ENCODE measurements at places on chromosomes 1 and 21. TPM values are rescaled to one million over a fixed set of nuclear protein-coding genes. Genes with fewer than 3 reads are reported as not detected.

GRCh38 chr1:206556047-206556749 lies 48.9 kb downstream of the RASSF5 start:
- DNase-seq, result no peak

Gene TNFSF4
- 0.56 TPM for total RNA-seq

- DNase-seq, result no peak
Measured at GRCh38 chr1:178060789-178061556, 32.9 kb upstream of the RASAL2 start.

DNA sequence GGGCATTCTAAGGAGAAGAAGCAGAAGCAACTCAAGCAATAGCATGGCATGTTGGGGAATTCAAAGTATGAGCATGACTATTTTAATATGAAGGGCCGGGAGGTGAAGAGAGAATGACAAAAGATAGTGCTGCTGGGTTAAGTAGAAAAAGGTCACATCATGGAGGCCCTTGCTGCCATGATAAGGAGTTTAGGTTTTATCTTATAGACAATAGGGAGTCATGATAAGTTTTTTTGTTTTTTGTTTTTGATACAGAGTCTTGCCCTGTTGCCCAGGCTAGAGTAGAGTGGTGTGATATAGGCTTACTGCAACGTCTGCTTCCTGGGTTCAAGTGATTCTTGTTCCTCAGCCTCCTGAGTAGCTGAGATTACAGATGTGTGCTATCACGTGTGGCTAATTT lies 3.1 kb downstream of the BNIPL start:
- DNase-seq, result no peak

GRCh38 chr1:245829826-245830225 lies 675.0 kb downstream of the KIF26B start:
- no peak for DNase-seq

Data from right lobe of liver (tissue), 6 donors.